ENCODE measurements at places on chromosomes 6 and 20.

DNA sequence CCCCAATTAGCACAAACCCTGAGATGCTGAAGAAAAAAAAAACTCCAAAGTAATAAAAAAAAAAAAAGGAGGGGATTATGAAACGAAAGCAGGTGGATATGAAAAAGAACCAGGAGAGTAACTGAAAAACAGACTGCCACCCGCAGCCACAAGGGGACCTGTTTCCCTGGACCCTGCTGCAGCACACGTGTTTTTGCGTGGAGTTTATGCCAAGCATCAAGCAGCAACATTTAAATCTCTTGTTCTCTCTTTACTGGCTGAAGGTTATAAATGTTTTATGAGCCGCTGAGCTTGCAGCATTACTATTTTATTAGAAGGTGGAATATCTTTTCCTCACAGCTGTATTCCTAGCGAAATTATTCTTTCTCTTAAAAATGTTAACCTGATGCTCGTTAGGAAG, 131.6 kb upstream of the OLIG3 start:
- no peak for DNase-seq

- no peak for DNase-seq
Measured at GRCh38 chr6:130223508-130223907, 757 bp upstream of the SAMD3 start.

- DNase-seq: no peak
Measured at GRCh38 chr6:22409486-22409885, 112.7 kb upstream of the PRL start.

- no peak for DNase-seq
Measured at GRCh38 chr6:134031696-134032255, 20.6 kb downstream of the SLC2A12 start.

DNA sequence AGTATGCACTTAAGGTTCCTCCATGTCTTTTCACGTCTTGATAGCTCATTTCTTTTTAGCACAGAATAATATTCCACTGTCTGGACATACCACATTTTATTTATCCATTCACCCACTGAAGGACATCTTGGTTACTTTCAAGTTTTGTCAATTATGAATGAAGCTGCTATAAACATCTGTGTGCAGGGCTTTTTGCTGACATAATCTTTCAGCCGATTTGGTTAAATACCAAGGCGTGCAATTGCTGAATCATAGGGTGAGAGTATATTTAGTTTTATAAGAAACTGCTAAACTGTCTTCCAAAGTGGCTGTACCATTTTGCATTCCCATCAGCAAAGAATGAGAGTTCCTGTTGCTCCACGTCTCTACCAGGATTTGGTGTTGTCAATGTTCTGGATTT, 44.9 kb upstream of the PHACTR2 start:
- DNase-seq: no peak

Measured in T-helper 2 cell (primary cell).